ENCODE measurements at places on chromosomes 13 and 19. TPM values are rescaled to one million over a fixed set of nuclear protein-coding genes. Genes with fewer than 3 reads are reported as not detected.

The CGB7 gene
- total RNA-seq, result not detected

DNA sequence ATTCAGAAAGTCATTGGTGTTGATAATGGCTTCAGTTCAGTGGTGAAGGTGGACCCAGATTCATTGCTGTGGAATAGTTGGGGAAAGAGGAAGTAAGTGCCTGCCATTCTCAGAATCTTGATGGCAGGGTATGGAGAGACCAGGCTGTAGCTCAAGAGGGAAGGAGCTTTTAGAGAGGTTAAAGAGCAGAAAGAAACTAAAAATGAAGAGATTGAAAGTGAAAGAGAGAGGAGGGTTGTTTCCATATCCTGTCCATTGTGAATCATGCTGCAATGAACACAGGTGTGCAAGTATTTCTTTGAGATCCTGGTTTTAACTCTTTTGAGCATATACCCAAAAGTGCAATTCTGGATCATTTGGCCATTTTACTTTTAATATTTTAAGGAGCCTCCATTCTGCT lies 12.5 kb downstream of the GJB6 start:
- no peak for DNase-seq

- DNase-seq, result no peak
Observed at GRCh38 chr19:19575411-19575810, 37.3 kb downstream of the CILP2 start.

The PPP6R1 gene
- 73.1 TPM for total RNA-seq

The AZU1 gene
- total RNA-seq, result 0.68 TPM

GRCh38 chr13:36108954-36109353 lies 22.2 kb downstream of the DCLK1 start:
- DNase-seq, result no peak

The NOP53 gene
- 304 TPM for total RNA-seq

The KCNC3 gene
- 4.0 TPM for total RNA-seq

The MUC16 gene
- not detected for total RNA-seq

The UQCR11 gene
- 149 TPM for total RNA-seq

The MAP2K7 gene
- 50.7 TPM for total RNA-seq

DNA sequence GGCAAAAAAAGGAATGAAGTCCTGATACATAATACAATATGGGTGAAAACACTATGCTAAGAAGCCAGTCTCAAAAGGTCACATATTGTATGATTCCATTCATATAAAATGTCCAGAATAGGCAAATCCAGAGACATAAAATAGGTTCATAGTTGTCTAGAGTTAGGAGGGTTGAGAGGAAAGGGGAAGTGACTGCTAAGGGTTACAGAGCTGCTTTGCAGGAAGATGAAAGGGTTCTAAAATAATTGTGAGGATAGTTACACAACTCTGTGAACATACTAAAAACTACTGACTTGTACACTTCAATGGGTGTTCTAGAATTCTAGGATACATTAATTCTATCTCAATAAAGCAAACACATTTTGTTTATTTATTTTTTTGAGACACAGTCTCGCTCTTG lies 25.7 kb downstream of the CAB39L start:
- no peak for DNase-seq

- DNase-seq, result no peak
Observed at GRCh38 chr19:12314553-12314952, 18.9 kb downstream of the ZNF563 start.

The LRP3 gene
- total RNA-seq, result 85.6 TPM
